ENCODE measurements at places on chromosomes 6 and 20.

- no peak for DNase-seq
Measured at GRCh38 chr6:150134280-150134920, 8.4 kb upstream of the PPP1R14C start.

GRCh38 chr6:36566418-36566905 lies 19.2 kb upstream of the STK38 start:
- no peak for DNase-seq

GRCh38 chr20:2804852-2805688 lies 4.6 kb upstream of the CPXM1 start:
- peak; percentile 27 for DNase-seq

DNA sequence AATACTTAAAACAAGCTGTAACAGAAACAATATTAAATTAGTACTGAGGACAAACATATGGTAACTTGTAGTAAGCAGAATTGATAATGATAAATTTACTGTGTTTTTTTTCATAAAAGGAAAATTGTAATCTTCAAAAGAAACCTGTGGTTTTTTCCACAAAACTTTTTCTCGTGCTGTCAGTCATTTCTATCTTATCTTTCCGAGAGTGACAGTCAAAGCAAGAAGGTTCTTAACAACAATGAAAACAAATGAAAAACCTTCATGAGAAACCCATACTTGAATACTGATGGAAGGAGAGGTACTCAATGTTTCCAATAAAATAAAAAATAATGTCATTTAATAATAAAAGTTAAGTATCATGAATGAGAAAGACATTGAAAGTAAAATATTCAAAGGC lies 174.0 kb downstream of the TBC1D32 start:
- DNase-seq: no peak

GRCh38 chr6:147821295-147821897 lies 312.9 kb downstream of the SAMD5 start:
- no peak for DNase-seq

DNA sequence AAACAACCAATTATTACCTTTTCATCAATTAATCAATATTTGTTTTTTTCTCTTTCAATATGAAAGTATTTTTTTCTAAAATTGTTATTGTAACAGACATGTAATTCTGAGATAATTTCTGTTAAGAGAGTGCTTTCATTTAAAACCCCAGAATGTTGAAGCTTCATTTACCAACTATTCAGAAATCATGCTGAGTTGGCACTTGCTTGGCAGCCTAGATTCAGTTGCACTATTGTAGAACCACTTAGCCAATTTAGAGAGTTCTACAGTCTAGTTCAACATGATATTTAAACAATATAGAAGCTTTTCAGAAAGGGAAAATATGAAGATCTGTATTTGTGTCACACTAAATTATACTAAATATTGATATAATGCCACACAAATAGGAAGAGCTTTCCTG lies 56.1 kb upstream of the NKAIN2 start:
- no peak for DNase-seq

- no peak for DNase-seq
Measured at GRCh38 chr20:13174402-13174801, 46.7 kb upstream of the ISM1 start.

GRCh38 chr6:14635934-14636591 lies 518.5 kb downstream of the CD83 start:
- DNase-seq: no peak

DNA sequence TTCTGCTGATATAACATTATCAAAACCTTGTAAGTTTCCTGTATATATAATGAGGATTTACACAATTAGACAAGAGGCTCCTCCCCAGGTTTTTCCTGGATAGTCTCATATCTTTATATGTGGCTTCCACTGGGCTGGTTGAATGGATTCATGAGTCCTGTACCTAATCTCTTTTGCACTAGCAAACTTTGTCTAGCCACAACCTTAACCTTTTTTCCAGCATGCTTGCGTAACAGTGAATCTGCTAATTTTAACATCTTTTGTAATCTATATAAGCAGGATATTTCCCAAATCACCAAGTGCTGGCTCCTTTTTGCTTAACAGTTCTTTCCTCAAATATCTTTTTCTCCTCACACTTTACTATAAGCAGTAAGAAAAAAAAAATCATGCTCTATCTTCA lies 153.6 kb downstream of the COL21A1 start:
- DNase-seq: no peak

- no peak for DNase-seq
Measured at GRCh38 chr6:150083839-150084238, 14.9 kb upstream of the ULBP3 start.

GRCh38 chr6:12417191-12417590 lies 127.0 kb downstream of the EDN1 start:
- no peak for DNase-seq

- DNase-seq: no peak
Measured at GRCh38 chr6:119626884-119627619, 277.5 kb upstream of the MAN1A1 start.

GRCh38 chr20:13412806-13413445 lies 191.9 kb downstream of the ISM1 start:
- no peak for DNase-seq

- DNase-seq: no peak
Measured at GRCh38 chr6:124560873-124561567, 401.2 kb upstream of the RNF217 start.

DNA sequence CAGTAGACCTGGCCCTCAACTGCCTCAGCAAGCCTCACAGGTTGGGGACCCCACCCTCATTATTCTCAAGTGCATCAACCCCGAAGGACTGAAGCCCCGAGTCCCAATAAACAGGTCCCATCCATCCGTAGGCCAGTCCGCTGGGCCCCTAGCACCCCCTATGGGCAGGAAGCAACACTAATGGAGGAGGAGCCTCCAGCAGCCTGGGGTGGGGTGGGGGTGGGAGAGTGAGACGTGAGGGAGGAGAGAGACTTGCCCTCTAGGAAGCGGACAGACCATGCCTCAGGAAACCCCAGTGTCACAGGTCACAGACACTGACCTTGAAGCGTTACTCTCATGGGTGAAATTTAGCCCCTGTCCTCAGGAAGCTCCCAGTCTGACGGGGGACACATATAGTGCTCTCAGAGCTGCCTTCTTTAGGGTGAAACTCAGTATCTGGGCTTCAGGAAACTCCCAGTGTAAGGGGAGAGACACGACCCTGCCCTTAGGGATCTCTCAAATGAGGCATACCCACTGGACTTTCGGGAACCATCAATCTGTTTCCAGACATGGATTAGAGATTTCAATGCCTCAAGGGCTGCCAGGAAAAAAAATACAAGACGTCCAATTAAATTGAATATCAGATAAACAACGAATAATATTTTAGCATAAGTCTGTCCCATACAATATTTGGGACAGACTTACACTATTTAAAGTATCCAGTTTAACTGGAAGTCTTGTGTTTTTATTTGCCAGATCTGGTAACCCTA lies 125.8 kb downstream of the MRPL14 start:
- DNase-seq: peak; percentile 32

GRCh38 chr6:6225885-6226529 lies 94.5 kb downstream of the F13A1 start:
- no peak for DNase-seq

GRCh38 chr6:48290595-48290994 lies 179.6 kb upstream of the PTCHD4 start:
- no peak for DNase-seq

GRCh38 chr6:129733290-129733689 lies 23.3 kb upstream of the ARHGAP18 start:
- DNase-seq: no peak

GRCh38 chr6:155974811-155975323 lies 519.2 kb upstream of the NOX3 start:
- DNase-seq: no peak

GRCh38 chr6:157527471-157527907 lies 146.5 kb downstream of the ZDHHC14 start:
- no peak for DNase-seq

DNA sequence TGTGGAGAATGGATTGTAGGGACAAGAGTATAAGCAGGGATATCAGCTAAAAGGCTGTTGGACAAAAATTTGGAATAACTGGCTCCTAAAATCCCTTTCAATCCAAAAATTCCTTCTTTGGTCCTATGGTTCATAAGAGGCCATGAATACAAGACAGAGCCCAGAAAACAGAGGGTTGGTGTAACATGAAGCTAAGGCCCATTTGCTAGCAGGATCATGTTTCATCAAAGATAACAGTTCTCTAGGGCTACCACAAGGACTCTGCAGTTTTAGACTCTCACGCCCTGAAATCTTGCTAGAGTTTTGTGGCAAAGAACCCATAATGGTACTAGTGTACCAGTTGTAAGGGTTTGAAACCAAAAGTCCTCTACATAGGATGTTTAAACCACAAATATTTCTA lies 327.8 kb upstream of the TBX18 start:
- no peak for DNase-seq

- peak; percentile 49 for DNase-seq
Measured at GRCh38 chr6:125944434-125944816, 12.1 kb upstream of the HINT3 start.

GRCh38 chr6:6752129-6752528 lies 163.6 kb downstream of the LY86 start:
- DNase-seq: no peak

- no peak for DNase-seq
Measured at GRCh38 chr6:1407499-1407990, 18.2 kb downstream of the FOXF2 start.

GRCh38 chr6:122969999-122970533 lies 26.0 kb upstream of the CLVS2 start:
- DNase-seq: no peak

GRCh38 chr6:112920994-112921393 lies 573.9 kb downstream of the RFPL4B start:
- DNase-seq: no peak

DNA sequence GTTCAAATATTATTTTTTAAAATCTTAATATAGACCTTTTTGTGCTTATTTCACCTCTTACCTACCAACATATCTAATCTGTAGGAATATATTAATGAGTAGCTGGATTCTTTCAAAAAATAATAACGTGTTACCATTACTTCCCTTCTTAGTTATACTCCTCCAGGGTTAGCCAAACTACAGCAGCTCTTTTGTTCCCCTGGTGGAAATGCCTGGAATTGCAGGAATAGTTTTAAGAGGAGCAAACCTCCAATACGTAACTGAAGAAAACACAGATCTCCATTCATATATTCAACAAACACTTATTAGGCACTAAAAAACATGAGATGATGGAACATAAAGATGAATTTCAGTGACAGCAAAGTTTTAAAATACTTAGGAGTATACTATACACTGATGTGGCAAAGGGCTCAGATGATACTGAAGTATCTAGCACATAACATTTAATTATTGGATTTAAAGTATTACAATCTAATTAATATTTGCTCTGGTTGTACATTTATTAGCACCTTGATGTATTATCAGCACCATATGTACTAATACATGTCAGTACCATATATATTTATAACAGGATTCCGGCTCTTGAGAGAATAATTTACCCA lies 78.3 kb downstream of the TBX18 start:
- no peak for DNase-seq

GRCh38 chr20:32898729-32899128 lies 40.0 kb downstream of the EFCAB8 start:
- DNase-seq: no peak

DNA sequence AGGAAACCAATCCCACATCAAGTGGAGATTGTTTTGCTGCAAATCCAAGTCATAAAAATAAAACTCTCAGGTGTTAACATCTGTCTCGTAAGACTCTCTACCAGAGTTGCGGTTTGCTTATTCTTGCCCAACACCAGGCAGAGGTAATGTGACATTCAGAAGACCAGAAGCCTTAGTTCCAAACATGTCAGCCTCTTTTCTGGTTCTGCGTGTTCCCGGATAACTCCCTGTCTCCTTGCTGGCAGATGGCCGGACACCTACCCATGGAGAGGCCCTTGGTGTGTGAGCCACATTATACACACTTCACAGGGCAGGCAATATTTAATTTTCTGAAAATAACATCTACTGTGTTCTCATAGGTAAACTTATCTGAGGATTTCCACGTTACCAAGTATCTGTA lies 73.4 kb downstream of the GMPR start:
- DNase-seq: no peak

DNA sequence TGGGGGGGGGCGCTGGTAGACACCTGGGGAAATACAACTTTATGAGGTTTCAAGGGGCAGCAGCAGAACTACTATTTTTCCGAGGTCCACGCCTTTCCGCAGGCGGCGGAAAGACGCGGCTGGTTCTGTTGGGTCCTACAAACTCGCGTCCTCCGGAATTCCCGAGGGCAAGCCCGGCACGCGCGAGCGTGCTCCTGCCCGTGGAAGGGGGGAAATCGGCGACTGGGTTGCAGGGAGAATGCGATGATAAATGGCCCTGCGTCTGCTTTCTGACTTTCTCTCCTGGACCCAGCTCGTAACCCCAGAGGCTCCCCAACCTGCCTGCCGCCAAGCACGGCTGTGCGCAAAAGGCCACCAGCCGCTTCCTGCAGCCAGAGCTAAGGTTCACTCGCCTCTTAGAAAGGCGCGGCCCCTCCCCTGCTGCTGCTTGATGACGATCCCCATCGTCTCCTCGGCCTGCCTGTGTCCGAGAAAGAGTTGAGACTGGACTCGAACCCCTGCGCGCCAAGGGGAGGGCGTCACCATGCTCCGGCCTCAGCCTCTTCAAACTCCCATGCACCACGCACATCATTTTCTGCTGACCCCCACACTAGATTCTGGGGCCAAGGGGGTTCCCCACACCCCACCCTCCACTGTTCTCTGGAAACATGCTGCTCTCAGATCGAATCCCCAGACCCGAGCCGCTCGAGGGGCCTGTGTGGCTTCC lies 6.7 kb downstream of the FOXA2 start:
- DNase-seq: no peak

GRCh38 chr6:108531332-108531731 lies 29.4 kb upstream of the FOXO3 start:
- DNase-seq: no peak

DNA sequence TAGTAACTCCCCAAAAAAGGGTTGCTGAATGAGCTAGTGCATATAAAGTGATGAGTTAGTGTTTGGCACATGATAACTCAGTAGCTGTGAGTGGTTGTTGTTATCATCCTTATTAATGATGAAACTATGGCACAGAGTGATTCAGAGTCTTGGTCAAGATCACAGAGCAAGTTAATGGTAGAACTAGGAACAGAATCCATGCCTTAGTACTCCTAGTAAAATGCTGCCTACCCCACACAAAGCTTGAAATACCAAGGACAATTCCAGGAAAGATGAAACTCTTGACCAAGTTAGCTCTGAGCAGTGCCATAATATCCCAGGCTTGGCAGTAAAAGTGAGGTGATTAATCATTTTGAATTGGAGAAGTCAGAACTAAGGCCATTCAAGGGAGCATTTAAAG lies 109.1 kb upstream of the ENPP5 start:
- no peak for DNase-seq

DNA sequence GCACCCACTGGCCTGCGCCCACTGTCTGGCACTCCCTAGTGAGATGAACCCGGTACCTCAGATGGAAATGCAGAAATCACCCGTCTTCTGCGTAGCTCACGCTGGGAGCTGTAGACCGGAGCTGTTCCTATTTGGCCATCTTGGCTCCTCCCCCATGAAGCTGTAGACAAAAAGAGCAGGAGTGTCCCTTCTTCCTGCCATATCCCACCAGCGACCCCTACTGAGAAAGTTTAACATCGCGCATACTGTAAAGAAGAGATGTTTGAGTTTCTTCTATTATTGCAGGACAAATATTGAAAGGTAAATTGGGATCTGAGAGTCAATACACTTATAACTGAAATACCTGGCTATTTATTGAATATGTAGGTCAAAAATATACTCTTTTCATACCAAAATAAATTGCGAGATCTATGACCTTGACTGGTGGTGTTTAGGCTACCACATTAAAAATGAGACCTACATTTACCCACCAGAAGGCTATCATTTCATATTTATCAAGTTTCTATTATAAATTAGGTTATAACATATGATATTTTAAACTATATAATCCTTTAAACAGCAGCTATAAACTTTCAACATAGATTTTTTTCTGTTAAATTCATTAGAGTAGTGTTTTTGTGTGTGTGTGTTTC lies 586.3 kb downstream of the HTR1B start:
- DNase-seq: no peak

- no peak for DNase-seq
Measured at GRCh38 chr6:97288188-97288587, 5.2 kb upstream of the MMS22L start.

Data from head of caudate nucleus (tissue), 42 donors.